ENCODE measurements at places on chromosomes 5 and 9. TPM values are rescaled to one million over a fixed set of nuclear protein-coding genes. Genes with fewer than 3 reads are reported as not detected.

The HEMGN gene
- 3.8 TPM for polyA plus RNA-seq

The ORM1 gene
- polyA plus RNA-seq, result 0.30 TPM

The ANP32B gene
- polyA plus RNA-seq, result 167 TPM

The SPATA31A3 gene
- polyA plus RNA-seq, result not detected

The RASGRF2 gene
- polyA plus RNA-seq, result 0.71 TPM

The RABGAP1 gene
- 30.8 TPM for polyA plus RNA-seq

- no peak for DNase-seq
These were observed 54.5 kb upstream of the KCNMB1 start for GRCh38 chr5:170443624-170444023.

DNA sequence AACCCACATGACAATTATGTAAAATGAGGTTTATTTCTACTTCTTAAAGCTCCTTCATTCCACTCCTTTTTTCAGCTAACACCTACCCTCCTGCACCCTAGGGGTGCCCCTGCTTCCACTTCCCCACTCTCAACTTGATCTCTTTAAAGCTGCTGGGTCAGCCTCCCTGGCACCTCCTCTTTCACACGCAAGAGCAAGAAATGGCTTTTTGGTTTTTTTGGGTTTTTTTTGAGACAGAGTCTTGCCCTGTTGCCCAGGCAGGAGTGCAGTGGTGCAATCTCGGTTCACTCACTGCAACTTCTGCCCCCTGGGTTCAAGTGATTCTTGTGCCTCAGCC, 64.4 kb downstream of the SUSD1 start:
- DNase-seq, result no peak

- no peak for DNase-seq
These were observed 61.7 kb downstream of the MRPL36 start for GRCh38 chr5:1737790-1738405.

GRCh38 chr9:83270116-83270515, 207.2 kb upstream of the RASEF start:
- no peak for DNase-seq

DNA sequence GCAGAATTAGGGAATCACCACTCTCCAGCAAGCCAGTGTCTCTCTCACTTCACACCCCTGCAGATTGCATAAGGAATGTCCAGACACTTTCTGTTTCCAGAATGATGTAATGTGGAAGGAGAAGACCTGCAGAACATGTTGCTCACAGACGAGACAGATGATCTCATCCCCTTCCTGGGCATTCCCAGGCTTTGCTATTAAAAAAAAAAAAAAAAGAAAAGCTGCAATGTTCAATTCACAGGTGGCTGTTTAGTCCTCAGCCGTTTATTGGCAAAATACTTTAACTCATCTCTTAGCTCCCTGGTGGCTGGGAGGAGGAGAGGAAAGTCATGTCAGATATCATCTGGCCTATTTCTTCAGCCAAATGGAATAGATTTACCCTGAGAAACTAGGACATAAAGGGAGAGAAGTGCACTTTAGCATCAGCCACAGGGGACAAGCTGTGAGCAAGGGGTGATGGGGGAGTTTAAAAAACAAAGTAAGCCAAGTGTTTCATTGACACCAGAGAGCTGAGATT, 95.9 kb upstream of the TNC start:
- peak; percentile 87 for DNase-seq

DNA sequence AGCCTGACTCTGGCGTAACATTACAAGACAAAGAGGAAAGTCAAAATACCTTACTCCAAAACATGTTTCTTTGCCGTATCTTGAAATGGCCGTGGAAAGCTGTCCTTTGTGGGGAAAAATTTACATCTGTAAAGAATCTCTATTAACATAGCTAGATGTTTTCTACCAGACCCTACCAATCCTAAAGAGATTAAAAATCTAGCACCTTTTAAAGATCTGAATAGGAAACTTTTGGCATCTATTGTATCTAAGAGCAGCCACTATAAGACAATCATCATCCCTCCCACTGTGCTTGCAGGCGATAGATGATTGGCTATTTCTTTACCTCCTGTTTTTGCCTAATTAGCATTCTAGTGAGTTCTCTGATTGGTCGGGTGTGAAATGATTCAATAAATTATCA, 82.5 kb upstream of the SNCAIP start:
- DNase-seq, result no peak

DNA sequence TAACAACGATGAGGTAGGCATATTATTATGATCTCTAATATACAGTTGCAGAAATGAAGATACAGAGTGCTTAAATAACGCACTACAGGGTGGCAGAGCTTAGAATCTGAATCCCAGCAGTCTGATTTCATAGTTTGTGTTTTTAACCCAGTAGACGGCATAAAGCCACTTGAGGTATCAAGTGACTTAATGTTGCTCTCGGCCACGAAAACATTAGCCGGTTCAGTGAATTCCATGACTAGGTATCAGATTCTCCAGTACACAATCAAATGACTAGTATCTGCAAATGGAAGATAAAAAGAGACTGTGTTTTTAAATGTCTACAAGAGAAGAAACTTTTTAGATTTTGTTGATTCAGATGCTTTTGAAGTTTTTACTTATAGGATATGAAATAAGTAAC, 24.8 kb downstream of the SMC2 start:
- DNase-seq, result no peak
